ENCODE measurements at places on chromosomes 4 and X.

DNA sequence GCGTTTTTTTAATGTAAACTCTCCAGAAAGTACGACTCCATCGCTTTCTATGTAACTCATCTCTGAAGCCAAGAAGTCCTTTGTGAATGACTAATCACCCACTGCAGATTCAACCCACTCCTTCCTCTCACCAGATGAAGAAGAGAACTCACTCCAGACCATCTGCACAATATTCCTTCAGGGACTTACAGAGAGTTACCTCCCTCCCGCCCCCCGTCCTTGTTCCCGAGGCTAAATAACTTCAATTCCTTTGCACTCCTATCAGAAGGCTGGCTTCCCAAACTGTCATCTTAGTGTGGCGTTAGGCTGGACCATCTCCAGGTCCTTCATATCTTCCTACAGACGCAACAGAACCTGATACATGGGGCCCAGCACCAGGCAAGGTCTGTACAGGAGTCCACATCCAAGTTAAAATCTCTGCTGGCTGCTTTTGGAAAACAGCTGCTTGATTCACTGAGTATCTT is 82.4 kb downstream of the AFAP1 start:
- DNase-seq, result no peak

GRCh38 chr4:105461621-105462382 is 12.1 kb downstream of the PPA2 start:
- no peak for DNase-seq

- no peak for DNase-seq
Observed at GRCh38 chrX:50381729-50382415, 88.8 kb downstream of the DGKK start.

GRCh38 chr4:81491943-81492342 is 20.2 kb upstream of the RASGEF1B start:
- no peak for DNase-seq

DNA sequence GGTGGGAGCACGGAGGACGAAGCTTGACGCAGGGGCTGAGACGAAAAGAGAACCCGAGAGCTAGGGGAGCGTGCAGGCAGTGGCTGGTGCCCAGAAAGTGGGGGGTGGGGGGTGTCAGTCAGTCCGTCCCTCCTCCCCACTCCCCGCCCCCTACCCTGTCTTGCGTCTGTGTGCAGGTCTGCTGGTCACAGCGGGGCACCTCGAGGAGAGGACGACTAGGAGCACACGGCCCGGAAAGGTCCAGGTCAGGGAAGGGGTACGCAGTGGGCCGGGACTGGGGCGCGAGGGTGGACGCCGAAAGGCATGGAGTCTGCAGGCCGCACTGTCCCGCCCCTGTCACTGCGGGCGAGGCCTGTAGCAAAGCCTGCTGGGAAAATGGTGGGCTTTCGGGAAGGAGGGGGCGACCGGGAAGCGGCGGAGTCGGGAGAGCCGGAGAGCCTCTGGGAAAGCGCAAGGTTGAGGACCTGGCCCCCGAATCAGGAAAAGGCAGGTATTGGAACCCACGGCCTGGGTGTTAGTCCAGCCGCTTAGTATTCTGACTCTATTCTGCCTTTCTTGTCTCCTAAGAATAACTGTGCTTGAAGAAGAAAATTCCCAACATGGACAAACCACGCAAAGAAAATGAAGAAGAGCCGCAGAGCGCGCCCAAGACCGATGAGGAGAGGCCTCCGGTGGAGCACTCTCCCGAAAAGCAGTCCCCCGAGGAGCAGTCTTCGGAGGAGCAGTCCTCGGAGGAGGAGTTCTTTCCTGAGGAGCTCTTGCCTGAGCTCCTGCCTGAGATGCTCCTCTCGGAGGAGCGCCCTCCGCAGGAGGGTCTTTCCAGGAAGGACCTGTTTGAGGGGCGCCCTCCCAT is 769 bp downstream of the TCEAL1 start:
- DNase-seq, result no peak

- no peak for DNase-seq
Observed at GRCh38 chrX:124033821-124034220, 72.3 kb downstream of the STAG2 start.

DNA sequence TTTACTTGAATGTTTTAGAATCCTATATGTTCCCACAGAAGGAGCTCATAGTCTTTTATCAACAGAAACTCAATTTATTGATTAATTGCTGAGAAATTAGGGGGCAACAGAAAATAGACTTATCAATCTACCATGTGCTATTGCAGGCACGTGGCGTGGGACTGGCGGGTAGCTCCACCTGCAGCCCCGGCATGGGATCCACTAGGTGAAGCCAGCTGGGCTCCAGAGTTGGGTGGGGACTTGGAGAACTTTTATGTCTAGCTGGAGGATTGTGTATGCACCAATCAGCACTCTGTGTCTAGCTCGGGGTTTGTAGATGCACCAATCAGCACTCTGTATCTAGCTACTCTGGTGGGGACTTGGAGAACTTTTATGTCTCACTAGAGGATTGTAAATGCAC is 3.3 kb upstream of the OCIAD1 start:
- DNase-seq, result no peak

- DNase-seq, result no peak
Observed at GRCh38 chr4:176153124-176153523, 42.3 kb downstream of the SPATA4 start.

DNA sequence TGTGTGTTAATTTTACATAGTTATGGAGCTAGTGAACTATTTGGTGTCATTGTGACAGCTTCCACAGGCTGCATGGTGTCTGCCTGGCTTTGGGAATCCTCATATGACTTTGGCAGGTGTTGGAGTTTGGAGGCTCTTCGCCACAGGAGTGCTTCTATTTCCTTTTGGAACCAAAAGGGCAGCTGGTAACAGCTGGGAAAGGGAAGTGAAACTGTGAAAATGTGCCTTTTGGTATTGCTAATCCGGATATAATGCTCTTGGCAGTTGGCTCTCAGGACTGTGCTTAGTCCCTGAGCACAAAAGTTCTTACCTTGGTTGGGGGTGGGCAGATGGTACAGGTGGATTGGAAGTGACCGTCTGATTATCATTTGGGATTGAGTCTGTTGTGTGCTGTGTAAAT is 18.1 kb downstream of the OFD1 start:
- no peak for DNase-seq

DNA sequence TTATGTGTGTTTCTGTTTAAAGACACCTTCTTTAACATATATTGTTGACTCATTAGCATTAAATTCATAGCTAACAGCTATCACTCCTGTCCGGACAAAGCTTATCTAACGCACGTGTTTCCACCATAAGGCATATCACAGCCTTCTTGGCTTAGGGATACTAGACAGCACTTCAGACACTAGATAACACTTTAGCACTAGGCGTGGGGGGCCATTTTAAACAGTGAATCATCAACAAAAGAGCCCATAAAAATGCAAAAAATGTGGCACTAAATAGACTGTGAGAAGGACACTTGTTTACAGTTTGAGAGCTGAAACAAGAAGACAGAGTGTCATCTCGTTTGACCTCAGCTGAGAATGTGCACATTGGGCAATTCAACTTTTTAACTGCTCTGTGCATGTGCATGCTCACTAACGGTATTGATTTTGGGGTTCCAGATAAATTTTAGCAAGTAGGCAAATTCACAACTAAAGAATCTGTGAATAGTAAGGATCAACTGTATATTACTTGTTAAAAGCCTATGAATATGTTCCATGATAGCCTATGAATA is 58.9 kb upstream of the RAI2 start:
- DNase-seq, result no peak

All from NK-92 treated with Interleukin-12 subunit alpha and Interleukin-12 subunit beta, amount 100 ng/mL, for 24 hours (cell line).